ENCODE measurements at places on chromosomes 6 and 20. TPM values are rescaled to one million over a fixed set of nuclear protein-coding genes. Genes with fewer than 3 reads are reported as not detected.

PRELID3B gene
- 52.4 TPM for total RNA-seq

- no peaks in the 10 kb centered on the region for H3K4me1 ChIP-seq
- DNase-seq = no peak
- no peak overlapping the region for H3K4me3 ChIP-seq
- no peaks in the 10 kb centered on the region for H3K36me3 ChIP-seq
- H3K27me3 ChIP-seq = no peaks in the 10 kb centered on the region
Observed at GRCh38 chr6:155079985-155080452, 84.9 kb downstream of the TIAM2 start.

RBM39 gene
- 527 TPM for total RNA-seq

GRCh38 chr6:12479881-12480280 is 189.7 kb downstream of the EDN1 start:
- H3K27ac ChIP-seq = no peak overlapping the region
- H3K4me3 ChIP-seq = no peak overlapping the region
- no peak for DNase-seq
- H3K27me3 ChIP-seq = no peaks in the 10 kb centered on the region
- H3K4me1 ChIP-seq = no peaks in the 10 kb centered on the region

DNA sequence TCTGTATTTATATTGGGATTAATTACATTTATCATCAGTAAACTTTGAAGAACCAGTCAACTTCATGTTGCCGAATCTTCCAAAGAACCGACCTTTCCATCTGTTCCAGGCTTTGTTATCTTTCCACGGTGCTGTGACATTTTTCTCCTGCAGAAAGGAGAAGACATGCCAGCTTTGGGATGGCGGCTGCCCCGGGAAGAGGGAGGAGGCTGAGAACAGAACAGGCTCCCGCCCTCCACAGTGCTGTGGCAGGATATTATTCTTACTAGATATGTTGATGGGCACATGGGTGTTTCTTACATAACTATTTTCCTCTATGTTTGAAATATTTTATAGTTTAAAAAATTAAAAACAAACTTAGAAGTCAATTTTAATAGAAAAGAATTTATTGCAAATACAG is 44.9 kb downstream of the GINS1 start:
- H3K27ac ChIP-seq = no peak overlapping the region
- H3K4me1 ChIP-seq = no peaks in the 10 kb centered on the region
- no peak overlapping the region for H3K4me3 ChIP-seq
- peaks cover 4% of the 10 kb centered on the region for H3K36me3 ChIP-seq

- H3K27me3 ChIP-seq = no peaks in the 10 kb centered on the region
- H3K27ac ChIP-seq = no peak overlapping the region
- no peak overlapping the region for H3K4me3 ChIP-seq
- DNase-seq = no peak
Observed at GRCh38 chr6:38625217-38625616, 14.5 kb downstream of the BTBD9 start.

DNA sequence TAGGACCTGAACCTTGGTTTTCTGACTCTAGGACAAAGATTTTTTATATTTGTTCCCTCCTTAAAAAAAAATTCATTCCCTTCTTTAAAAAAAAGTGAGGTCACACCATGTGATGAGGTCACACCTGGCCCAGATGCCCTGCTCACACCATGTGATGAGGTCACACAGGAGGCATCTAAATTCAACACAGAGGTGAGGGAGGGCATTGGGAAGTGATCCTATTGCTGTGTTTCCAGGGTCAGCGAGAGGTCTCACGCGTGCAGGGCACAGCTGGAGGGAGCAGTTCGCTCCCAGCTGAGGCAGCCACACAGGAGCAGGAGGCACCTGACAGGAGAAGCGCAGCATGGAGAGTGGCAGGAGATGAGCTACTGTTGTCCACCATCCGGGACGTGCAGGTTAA is 92.5 kb downstream of the SLC22A23 start:
- H3K27ac ChIP-seq = peak overlapping the region; percentile 84
- no peaks in the 10 kb centered on the region for H3K36me3 ChIP-seq
- no peak for DNase-seq
- no peaks in the 10 kb centered on the region for H3K27me3 ChIP-seq
- H3K4me3 ChIP-seq = no peak overlapping the region

- no peaks in the 10 kb centered on the region for H3K27me3 ChIP-seq
- H3K27ac ChIP-seq = no peak overlapping the region
- no peak overlapping the region for H3K4me3 ChIP-seq
- no peak for DNase-seq
Observed at GRCh38 chr6:149680503-149680902, 32.0 kb upstream of the KATNA1 start.

DNA sequence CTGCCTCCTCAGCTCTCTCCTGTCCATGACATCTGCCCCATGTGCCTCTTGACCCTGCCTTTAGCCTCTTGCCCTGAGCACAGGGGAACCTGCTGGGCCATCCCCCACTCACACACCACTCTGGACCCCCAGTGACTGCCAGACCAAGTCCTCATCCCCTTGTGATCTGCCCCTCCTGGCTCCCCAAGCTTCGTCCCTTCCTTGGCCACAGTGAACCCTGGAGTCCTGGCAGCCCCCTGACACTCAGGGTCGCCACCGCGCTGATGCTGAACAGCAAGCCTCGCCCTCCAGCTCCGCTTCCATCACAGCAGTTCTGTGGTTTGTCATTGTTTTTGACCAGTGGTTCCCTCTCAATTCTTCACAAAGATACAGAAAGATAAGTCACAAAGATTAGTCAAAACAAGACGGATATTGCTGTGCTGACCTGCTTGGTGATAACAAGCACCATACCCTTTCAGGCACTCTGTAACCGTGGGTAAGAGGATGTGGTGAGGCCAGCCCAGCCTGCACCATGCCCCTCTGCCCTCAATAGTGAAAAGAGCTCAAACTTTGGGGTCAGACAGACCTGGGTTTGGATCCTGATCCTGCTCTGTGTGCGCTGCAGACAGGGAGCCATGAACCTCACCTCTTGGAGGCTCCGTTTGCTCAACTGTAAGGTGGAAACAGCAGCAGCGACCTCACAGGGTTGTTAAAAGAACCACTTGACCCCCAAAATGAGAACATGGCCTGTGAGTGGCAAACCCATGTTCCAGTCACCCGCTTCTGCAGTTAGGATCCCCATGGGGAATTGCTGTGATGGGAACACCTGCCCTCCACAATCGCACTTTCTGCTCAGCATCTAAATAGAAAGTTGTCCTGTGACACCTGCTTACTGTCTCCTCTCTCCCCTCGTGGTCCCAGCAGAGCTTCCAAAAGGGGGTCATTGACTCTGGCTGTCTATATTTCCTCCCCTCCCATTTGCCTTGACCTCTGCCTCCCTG is 114.5 kb downstream of the TOX2 start:
- no peaks in the 10 kb centered on the region for H3K4me1 ChIP-seq
- no peaks in the 10 kb centered on the region for H3K36me3 ChIP-seq
- no peak overlapping the region for H3K27ac ChIP-seq

DNA sequence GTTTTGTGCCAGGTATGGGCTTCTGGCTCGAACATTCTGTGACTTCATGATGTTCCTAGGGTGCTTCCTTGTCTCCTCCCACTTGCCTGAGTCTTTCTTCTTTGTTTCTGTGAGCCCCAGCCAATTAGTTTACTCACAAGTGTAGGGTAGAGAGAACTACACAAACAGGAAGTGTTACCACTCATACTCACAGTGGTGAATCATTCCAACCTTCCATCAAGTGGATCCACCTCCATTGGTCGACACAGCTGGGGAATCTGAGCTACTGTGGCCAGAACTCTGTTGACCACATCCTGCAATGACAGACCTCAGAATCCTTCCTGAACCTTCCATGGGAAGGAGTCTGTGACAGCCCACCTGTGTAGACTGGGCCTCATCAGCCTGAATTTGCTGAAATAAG is 76.8 kb downstream of the UNC5CL start:
- no peaks in the 10 kb centered on the region for H3K4me1 ChIP-seq
- no peak overlapping the region for H3K4me3 ChIP-seq
- no peaks in the 10 kb centered on the region for H3K36me3 ChIP-seq
- H3K27me3 ChIP-seq = no peaks in the 10 kb centered on the region
- DNase-seq = no peak
- no peak overlapping the region for H3K27ac ChIP-seq

DNA sequence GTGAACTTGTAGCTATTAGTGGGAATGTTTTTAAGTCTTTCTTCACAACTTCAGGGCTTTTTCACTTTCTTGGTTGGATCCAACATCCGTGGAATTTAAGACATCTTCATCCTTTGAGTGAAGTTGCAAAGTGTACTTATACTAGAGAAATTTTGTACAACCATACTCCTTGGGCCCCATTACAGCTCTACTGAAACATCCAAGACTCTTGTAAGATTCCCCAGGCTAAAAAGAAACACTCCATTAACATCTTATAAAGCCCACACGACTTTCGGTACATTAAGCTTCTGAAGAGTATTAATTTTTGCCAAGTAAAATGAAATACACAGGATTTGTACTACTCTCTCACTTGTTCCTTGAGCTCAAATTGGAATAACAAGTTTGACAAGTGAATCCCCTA is 5.4 kb downstream of the PCNA start:
- H3K27ac ChIP-seq = no peak overlapping the region
- no peak overlapping the region for H3K4me3 ChIP-seq
- DNase-seq = no peak
- no peaks in the 10 kb centered on the region for H3K4me1 ChIP-seq

GRCh38 chr6:9504191-9504590 is 910.7 kb downstream of the TFAP2A start:
- H3K4me1 ChIP-seq = no peaks in the 10 kb centered on the region
- no peaks in the 10 kb centered on the region for H3K36me3 ChIP-seq
- H3K27me3 ChIP-seq = no peaks in the 10 kb centered on the region
- no peak overlapping the region for H3K27ac ChIP-seq

DNA sequence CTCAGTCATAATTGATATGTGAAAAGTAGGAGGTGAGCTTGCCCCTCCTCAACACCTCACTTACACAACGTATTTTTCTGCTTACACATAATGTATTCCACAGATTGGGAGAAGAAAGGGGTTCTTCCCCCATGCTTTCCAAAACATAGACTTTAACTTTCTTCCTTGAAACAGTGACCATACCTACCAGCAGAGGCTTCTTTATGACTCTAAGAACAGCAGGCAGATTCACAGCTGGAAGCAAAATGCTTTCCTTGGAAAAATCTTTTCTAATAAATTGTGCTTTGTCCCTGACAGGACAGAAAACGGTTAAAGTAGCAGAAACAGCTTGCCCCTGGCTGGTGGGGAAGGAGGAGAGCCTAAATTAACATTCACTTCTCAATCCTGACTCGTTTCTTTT is 629.1 kb upstream of the IMPG1 start:
- H3K27me3 ChIP-seq = no peaks in the 10 kb centered on the region
- no peak for DNase-seq
- no peak overlapping the region for H3K27ac ChIP-seq
- H3K4me1 ChIP-seq = no peaks in the 10 kb centered on the region
- H3K4me3 ChIP-seq = no peak overlapping the region
- no peaks in the 10 kb centered on the region for H3K36me3 ChIP-seq

GRCh38 chr6:155188707-155189496 is 74.9 kb upstream of the CLDN20 start:
- H3K27ac ChIP-seq = peak overlapping the region; percentile 76
- peaks cover 5% of the 10 kb centered on the region for H3K4me1 ChIP-seq
- H3K36me3 ChIP-seq = no peaks in the 10 kb centered on the region
- DNase-seq = no peak
- no peaks in the 10 kb centered on the region for H3K27me3 ChIP-seq
- peak overlapping the region; percentile 10 for H3K4me3 ChIP-seq

GRCh38 chr20:56487216-56487615 is 18.8 kb downstream of the RTF2 start:
- H3K36me3 ChIP-seq = peaks cover 6% of the 10 kb centered on the region
- no peak overlapping the region for H3K27ac ChIP-seq
- H3K4me3 ChIP-seq = no peak overlapping the region
- no peaks in the 10 kb centered on the region for H3K4me1 ChIP-seq

- no peaks in the 10 kb centered on the region for H3K36me3 ChIP-seq
- no peak overlapping the region for H3K27ac ChIP-seq
- H3K4me1 ChIP-seq = no peaks in the 10 kb centered on the region
- no peak overlapping the region for H3K4me3 ChIP-seq
- no peaks in the 10 kb centered on the region for H3K27me3 ChIP-seq
Observed at GRCh38 chr6:166853371-166854325, 102.7 kb downstream of the RNASET2 start.

GRCh38 chr20:39025883-39026282 is 63.7 kb downstream of the DHX35 start:
- no peak for DNase-seq
- H3K27me3 ChIP-seq = no peaks in the 10 kb centered on the region
- H3K4me3 ChIP-seq = no peak overlapping the region
- peaks cover 6% of the 10 kb centered on the region for H3K36me3 ChIP-seq
- no peaks in the 10 kb centered on the region for H3K4me1 ChIP-seq

CNKSR3 gene
- total RNA-seq = 5.2 TPM

Data from breast epithelium (tissue), 4 donors.